ENCODE measurements at places on chromosomes 3 and 15.

DNA sequence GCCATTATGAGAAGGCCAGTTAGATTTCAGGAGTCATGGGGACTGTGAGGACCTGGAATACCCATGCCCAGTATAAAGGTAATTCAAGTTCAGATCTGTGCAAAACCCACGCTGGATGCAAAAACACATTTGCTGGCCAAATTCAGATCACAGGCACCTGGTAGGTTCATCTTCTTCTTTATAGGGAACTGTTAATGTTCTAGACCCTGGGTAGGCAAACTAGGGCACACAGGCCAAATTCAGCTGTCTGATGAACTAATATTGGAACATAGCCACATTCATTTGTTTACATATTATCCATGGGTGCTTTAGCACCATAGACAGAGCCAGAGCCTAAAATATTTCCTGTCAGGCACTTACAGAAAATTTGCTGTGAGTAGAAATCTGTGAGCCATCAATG is 241.4 kb downstream of the PTPRG start:
- DNase-seq, result no peak

DNA sequence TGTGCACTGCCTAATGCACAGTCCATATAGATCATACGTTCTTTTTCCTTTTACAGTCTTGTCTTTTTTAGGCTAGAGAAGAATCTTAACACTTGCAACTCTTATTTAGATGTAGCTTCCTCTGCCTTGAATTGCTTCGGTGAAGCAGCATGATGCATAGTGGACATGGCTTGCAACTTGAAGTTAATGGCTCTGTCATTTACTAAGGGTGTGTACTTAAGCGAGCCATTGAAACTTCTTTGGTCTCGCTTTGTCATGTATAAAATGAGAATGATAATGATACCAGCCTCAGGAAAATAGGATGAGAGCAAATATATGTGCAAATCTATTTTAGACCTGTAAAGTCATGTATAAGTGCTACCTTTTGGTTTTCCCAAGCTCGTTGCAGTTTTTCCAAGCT is 147.4 kb downstream of the GHSR start:
- DNase-seq, result no peak

DNA sequence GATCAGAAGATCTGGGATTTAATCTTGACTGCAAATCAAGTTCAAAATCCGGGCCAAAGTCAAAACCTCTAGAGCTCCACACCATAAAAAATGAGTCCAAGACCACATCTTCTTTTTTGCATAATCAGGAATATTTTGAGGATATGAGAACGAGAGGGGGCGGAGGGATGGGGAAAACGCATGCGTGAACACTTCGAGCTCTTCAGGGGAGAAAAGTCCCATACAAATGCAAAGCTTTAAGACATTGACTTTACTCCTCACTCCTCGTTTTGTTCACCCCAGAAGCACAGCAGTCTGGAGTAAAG is 68.2 kb downstream of the SUMF1 start:
- DNase-seq, result no peak

DNA sequence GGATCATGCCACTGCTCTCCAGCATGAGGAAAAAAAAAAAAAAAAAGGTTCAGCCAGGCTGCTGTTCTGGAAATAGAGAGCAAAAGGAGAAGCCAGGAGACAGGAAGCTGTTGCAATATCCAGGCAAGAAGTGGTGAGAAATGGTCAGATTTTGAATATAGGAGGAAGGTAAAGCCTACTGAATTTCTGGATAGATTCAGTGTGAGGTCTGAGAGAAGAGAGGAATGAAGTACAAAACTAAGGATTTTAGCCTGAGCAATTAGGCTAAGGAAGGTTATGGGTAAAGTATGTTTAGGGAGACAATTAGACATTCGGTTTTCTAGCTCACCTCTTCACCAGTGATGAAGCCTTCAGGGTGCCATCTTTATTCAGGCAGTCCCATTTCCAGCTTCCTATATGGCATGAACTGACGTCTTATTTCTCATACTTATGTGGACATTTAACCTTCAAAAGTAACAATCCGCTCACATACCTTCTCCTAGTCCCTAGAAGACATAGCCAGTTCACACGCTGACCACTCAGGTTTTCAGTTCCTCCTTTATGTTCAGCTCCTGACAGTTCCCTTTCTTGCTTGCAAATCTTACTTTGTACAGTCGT is 57.2 kb downstream of the KIF9 start:
- DNase-seq, result peak; percentile 5

DNA sequence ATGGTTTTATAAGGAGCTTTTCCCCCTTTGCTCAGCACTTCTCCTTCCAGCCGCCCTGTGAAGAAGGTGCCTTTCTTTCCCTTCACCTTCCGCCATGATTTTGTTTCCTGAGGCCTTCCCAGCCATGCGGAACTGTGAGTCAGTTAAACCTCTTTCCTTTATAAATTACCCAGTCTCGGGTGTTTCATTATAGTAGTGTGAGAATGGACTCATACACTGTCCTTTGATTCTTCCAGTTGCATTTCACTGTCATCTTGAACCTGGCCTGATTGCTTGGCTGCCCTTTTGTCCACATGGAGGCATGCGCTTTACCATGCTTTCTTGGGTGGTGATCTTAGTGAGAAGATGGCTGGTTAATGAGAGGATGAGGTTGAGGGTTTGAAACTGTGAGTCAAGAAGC is 23.2 kb downstream of the USP13 start:
- no peak for DNase-seq

DNA sequence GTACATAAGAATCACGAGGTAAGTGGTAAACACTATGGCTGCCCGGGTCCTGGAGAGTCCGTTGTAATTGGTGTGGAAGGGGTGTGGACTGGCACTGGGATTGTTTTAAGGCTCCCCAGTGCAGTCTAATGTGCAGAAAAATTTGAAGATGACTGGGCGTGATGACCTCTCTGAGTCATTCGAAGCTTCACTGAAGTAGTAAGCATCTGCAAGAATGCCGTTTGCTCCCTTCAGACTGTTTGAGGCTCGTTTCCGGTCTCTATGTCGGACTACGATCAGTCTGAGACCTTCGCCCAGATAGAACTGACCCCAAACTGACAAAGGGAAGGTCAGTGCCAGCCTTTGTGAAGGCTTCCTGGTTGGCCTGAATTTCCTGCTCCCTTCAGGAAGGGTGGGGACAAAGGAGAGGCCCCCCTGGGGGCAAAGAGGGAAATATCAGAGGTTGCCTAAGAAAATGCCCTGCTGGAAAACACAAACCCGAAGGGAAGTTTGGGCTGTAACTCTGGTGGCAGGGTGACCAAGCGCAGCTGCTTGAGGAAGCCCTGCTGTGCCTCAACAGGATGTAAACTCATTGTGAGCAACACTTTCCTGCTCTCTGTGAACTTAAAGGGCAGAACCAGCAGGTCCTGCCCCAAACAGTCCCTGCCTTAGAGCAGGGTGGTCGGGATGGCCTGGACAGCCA is 34.6 kb downstream of the BTD start:
- no peak for DNase-seq

- DNase-seq, result no peak
Measured at GRCh38 chr3:194148383-194148782, 12.4 kb downstream of the HES1 start.

- DNase-seq, result no peak
Measured at GRCh38 chr3:23359116-23359515, 156.0 kb downstream of the UBE2E2 start.

DNA sequence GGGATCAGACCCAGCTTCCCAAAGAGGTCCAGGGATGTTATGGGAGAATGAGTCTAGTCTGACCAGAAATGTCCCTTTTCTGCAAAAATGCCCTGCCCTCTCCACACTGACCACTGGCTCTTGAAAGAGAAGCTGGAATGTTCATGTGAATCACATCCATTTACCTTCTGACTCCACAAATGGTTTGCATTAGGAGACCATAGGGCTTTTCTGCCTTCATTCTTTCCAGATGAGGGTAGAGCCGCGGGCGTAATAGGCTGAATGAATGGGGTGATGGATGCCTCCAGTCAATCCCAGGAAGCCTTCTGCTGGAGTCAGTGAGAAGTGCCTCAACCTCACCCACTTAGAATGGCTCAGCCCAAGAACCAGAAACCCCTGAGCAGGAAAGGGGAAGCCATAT is 47.2 kb upstream of the IREB2 start:
- no peak for DNase-seq

- DNase-seq, result no peak
Measured at GRCh38 chr3:171876680-171877147, 33.6 kb downstream of the TMEM212 start.

DNA sequence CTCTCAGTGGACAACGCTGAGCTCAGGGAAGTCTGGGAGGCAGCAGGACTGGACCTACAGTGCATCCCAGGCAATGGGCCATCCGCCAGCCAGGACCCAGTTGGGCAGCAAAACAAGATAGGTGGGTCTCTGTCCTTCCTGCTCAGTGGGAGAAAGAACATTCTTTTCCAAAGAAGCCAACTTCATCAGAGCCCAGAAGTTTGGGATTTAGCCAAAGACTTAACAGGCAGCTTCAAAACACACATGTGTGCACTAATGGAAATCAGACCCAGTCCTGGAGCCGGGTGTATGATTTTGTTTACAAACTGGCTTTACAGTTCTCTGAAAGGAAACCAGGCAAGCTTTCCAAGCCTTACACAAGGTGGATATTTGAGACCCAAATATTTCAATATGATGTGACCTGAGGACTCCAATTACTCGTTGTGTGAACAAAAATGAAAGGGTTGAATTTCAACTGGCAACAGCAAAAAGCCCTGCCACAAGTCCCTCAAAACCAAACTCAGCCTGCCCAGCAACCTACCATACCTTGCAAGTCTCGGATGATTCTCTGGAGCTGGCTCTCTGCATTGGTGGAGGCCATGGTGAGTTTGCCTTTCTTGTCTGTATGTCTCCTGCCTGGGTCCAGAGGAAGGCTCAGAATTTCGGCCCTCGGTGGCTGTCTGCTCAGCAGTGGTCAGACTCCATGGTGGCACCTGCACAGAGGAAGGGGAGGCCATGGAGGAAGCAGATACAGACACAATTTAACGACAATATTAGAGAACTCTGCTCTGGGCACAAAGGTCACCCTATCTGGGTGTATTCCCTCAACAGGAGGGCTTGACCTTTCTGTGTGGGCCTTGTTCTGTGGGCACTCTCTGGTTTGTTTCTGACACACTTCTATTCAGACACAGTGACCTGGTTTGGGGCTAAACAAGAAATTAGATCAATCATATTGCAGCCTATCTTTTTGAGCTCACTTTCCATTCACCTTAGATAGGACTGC is 11.0 kb downstream of the FYCO1 start:
- no peak for DNase-seq

- DNase-seq, result no peak
Measured at GRCh38 chr3:187783098-187783497, 37.8 kb upstream of the BCL6 start.

DNA sequence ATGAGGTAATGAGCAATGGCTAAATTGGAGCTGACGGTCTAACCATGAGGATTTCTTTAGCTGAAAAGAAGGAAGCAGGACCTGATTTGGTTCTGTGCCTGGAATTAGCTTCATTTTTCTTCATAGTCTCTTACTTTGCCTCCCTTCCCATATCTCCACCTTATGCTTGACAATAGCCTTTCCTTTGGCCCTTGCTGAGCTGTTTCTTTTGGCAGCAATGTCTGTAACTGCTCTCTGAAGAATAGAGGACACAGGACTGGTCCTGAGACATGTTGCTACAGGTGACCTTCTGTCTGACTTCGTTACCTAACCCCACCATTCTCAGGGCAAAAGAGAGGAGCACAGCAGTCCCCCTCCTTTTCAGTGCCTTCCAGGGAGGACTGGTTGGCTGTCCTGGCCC is 122.4 kb downstream of the SSR3 start:
- no peak for DNase-seq

- DNase-seq, result no peak
Measured at GRCh38 chr3:122857019-122857418, 62.1 kb downstream of the SLC49A4 start.

- no peak for DNase-seq
Measured at GRCh38 chr3:9253327-9253726, 3.9 kb upstream of the SRGAP3 start.

DNA sequence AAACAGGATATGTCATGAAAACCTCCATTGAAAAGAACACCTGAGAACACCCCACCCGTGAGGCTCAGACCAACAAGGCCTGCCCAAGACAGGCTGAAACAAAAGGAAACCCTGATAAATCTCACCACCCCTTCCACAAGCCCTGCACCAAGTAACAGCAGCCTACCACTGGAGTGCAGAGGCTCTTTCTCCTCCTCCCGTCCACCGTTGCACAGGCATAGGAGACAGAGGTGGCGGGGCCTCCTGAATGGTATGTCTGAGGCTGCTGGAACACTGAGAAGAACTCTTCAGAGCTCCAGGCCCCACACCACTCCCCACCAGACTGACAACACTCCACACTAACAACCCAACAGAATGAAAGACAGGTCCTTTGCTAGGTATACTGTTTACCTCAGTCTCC is 21.4 kb downstream of the CHDH start:
- no peak for DNase-seq

DNA sequence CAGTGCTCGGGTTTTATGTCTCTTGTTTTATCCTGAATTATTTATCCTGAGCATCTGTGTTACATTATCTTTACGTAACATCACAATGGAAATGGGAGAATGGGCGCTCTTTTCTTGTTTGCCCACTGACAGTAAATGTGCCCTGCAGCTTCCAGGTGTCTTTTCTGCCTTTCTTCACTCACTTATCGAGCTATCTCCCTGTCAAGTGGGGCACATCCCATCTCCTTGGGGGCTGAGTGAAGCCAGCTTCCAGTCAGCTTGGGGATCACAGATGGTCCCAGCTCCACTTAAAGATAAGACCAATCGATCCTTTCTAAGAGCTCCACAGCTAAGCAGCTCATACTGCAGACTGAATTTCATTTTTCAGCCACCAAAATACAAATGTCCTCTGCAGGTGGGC is 125.8 kb downstream of the KBTBD8 start:
- DNase-seq, result no peak

DNA sequence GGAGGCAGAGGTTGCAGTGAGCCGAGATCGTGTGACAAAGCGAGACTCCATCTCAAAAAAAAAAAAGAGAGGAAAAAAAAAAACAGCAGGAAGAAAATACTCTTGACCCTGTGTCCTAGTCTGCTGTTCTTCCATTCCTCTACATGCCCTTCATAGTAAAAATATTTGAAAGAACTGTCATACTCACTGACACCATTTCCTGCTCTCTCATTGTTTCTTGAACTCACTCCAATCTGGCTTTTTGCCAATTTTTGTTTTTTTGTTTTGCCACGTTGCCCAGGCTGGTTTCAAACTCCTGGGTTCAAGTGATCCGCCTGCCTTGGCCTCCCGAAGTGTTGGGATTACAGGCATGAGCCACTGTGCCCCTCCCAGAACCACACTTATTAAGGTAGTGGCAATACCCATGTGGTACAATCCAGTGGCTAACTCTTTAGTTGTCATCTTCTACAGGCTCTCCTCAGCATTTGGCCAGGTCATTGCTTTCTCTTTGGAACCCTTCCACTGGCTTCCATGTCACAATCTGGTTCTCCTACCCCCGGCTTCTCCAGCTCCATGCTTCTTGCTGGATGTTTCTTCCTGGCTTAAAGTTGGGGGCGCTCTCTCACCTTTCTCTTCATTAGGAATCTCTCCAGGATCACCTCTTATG is 238.2 kb upstream of the C2CD4B start:
- no peak for DNase-seq

GRCh38 chr3:86228101-86228500 is 762.8 kb downstream of the VGLL3 start:
- no peak for DNase-seq
